ENCODE measurements at places on chromosomes 5 and 9.
A peak's percentile ranks its signal among the peaks of the same experiment; 100 is the strongest.

GRCh38 chr9:108057421-108058134 lies 568.0 kb upstream of the KLF4 start:
- DNase-seq: peak; percentile 81

GRCh38 chr9:89428901-89429890 lies 68.7 kb downstream of the SEMA4D start:
- no peak for DNase-seq

DNA sequence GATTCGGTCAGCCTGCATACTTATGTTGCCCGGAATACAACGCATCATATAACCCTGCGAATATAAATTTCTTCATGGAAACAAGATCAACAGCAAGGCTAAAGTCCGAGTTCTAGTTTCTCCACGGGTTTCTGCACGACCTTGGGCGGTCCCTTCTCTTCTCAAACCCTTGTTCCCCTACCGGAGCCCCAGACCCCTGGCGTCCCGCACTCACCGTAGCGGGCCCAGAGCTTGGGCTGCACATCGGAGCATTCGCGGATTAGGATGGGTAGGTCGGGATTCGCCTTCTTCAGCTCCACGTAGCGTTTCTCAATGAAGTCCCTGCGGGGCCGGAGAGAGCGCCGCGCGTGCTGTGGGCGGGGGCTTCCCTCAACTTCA lies 399 bp downstream of the NDUFA2 start:
- DNase-seq: no peak

DNA sequence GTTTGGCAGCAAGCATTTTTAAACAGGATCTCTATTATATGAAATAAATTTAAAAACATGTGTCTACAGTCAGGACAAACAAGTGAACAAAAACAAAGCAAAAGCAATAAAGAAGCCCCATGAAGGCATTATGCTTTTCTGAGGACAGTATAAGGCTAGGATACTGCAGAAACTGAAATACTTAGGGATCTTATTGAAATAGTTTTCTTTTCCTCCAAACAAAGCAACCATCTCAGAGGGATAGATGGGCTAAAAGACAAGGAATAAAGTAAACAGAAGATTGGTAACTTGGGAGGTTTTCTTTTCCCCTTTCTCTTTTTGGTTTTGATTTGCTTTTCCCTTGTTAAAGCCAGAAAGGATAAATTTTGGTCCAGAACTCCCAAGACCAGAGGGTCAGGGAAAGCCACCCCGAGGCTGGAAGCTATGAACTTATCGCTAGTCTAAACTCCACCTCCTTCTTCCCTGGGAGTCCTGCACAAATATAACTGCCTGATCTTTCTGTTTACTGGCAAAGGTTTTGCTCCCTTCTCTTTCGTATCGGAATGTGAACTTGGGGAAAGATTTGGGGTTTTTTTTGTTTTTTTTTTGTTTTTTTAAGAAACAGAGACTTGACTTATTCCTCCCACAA lies 164.0 kb downstream of the GHR start:
- DNase-seq: no peak

GRCh38 chr9:70438341-70438928 lies 24.0 kb upstream of the KLF9 start:
- DNase-seq: peak; percentile 86

DNA sequence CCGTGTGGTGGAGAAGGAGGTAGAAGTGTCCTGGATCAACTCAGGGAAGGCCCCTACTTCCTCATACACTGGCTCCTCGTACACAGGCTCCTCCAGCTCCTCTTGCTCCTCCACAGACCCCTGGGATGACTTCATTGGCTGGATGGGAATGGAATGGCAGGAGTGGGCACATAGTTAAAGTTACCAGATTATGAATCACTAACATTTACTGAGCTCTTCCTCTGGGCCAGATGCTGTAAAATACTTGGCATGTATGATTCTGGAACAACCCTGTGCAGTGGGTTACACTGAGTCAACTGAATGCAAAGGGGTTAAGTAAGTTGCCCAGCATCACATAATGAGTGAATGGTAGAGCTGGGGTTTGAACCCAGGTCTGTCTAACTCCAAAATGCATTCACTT lies 3.1 kb upstream of the FCHSD1 start:
- no peak for DNase-seq

- DNase-seq: no peak
Observed at GRCh38 chr9:88998503-88998902, 7.2 kb downstream of the S1PR3 start.

GRCh38 chr5:78008356-78008967 lies 232.3 kb upstream of the TBCA start:
- DNase-seq: no peak

- no peak for DNase-seq
Observed at GRCh38 chr9:37146410-37146809, 26.0 kb downstream of the ZCCHC7 start.

GRCh38 chr5:154756868-154757813 lies 2.0 kb downstream of the LARP1 start:
- peak; percentile 87 for DNase-seq

DNA sequence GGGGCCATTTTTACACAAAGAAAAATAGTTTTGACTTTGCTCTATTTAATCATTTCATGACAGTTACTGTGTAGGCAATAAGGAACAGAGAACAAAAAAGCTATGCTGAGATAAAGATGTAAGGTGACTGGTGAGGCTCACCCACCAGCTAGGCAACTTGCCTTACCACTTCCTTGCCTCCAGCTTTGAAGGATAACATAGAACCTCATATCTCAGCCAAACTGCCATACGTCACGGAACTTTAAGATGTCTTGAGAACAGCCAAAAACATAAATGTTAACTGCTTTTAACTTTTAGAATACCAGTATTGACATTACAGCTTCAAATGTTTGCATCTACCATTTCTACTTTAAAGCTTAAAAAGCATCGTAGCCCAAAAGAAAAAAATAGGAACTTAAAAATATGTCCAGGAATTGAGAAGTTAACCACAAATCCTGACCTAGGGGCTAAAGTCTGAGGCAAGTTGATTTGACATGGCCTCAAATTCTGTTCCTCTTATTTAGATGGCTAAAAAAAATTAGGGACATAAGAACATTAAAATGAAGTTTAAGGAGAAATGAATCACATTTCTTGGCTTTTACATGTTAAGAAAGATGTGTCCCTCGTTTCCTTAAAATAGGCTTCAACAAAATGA lies 7.7 kb upstream of the GCNT4 start:
- DNase-seq: no peak

GRCh38 chr5:113330533-113331208 lies 104.1 kb downstream of the TSSK1B start:
- DNase-seq: peak; percentile 74

- no peak for DNase-seq
Observed at GRCh38 chr5:141797425-141797824, 80.8 kb downstream of the PCDH1 start.

DNA sequence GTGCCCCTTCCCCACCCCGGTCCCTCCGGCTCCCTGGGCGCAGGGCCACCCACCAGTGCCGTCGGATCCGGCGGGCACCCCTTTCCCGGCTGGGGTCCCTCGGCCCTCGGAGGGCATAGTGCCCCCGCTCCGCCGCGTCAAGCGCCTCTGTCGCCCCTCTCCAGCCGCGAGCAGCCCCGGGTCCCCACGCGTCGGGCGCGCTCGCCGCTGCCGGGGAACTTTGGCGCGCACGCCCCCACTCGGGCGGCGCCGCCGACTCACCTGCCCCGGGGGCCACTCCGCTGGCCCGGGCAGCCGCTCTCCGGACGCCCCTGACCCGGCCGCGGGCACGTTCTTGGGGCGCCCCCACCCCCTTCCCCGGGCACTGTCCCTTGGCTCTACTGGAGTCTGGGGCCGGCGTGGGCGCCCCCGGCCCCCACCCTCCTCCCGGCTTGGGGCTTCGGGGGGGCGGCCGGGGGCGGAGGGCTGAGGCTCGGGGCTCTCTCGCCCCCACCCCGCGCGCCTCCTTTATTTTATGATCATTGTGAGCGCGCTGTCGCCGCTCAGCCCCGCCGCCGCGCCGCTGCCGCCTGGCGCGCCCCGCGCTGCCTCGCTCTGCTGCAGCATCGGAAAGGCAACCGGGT lies 1.1 kb upstream of the FAM78A start:
- no peak for DNase-seq

GRCh38 chr5:62650197-62650596 lies 71.6 kb downstream of the LRRC70 start:
- no peak for DNase-seq

DNA sequence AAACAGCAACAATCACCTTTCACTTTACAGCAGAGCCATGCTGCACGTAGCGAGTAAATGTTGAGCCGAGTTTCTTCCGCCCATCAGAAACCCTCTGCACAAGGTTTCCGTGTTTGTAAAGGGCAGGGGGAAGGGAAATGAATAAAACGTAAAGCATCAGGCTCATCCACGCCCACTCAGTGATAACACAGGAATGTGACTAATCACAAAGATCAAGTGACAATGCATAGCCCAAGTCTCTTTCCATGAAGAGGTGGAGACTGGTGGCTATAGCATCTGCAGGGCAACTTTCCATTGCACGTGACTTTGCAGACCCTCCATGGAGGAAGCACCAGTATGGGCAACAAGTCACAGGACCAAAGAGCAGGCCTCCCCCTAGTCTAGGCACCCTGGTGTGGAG lies 56.6 kb downstream of the CAMSAP1 start:
- no peak for DNase-seq
